ENCODE measurements at places on chromosomes 11 and 22. TPM values are rescaled to one million over a fixed set of nuclear protein-coding genes. Genes with fewer than 3 reads are reported as not detected.
A peak's percentile ranks its signal among the peaks of the same experiment; 100 is the strongest.

GRCh38 chr22:24200619-24201212, 19.4 kb downstream of the SUSD2 start:
- H3K4me3 ChIP-seq = no peak overlapping the region
- peaks cover 2% of the 10 kb centered on the region for H3K27me3 ChIP-seq
- H3K4me1 ChIP-seq = peaks cover 41% of the 10 kb centered on the region
- DNase-seq = no peak

Gene SCN4B
- total RNA-seq = 0.10 TPM

DNA sequence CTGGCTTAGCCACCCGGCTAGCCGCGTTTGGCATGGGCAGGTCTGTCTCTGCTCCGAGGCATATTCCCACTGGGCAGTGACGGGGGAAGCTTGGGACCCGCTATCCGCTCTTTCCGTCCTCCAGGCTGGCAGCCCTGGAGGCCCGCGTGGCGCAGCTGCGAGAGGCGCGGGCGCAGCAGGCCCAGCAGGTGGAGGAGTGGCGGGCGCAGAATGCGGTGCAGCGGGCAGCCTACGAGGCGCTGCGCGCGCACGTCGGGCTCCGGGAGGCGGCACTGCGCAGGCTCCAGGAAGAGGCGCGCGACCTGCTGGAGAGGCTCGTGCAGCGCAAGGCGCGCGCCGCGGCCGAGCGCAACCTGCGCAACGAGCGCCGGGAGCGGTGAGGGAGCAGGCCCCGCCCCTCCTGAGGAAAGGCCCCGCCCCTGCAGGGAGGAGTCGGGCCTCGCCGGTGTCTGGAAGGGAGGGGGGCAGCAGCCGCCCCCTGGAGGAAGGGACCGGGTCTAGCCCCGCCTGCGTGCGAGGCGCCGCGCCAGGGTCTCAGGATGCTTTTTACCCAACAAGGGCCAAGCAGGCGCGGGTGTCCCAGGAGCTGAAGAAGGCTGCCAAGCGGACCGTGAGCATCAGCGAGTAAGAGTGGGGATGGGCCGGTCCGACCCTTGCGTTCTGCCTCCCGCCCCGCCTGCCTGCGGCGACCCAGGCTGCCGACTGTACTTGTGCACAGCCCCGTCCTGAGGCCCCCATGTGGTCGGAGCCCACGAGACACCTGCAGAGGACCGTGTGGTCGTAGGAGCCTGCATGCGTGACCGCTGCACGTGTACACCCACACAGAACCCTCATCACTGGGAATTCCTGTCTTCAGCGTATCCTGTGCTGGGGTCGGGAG, 7.9 kb downstream of the ATG16L2 start:
- peak; percentile 69 for DNase-seq
- H3K36me3 ChIP-seq = peaks cover 47% of the 10 kb centered on the region
- no peak overlapping the region for H3K4me3 ChIP-seq
- H3K4me1 ChIP-seq = peaks cover 23% of the 10 kb centered on the region

Gene RIBC2
- total RNA-seq = 4.8 TPM

Gene VSIG10L2
- total RNA-seq = not detected

Gene PIK3C2A
- 19.8 TPM for total RNA-seq

Gene SNRPD3
- total RNA-seq = 120 TPM

Gene CCDC188
- total RNA-seq = 0.23 TPM

- H3K27ac ChIP-seq = no peak overlapping the region
- DNase-seq = no peak
- H3K36me3 ChIP-seq = no peaks in the 10 kb centered on the region
- H3K4me3 ChIP-seq = no peak overlapping the region
- no peaks in the 10 kb centered on the region for H3K4me1 ChIP-seq
- peaks cover 28% of the 10 kb centered on the region for H3K27me3 ChIP-seq
These were observed 496 bp upstream of the CST6 start for GRCh38 chr11:66011239-66011784.

DNA sequence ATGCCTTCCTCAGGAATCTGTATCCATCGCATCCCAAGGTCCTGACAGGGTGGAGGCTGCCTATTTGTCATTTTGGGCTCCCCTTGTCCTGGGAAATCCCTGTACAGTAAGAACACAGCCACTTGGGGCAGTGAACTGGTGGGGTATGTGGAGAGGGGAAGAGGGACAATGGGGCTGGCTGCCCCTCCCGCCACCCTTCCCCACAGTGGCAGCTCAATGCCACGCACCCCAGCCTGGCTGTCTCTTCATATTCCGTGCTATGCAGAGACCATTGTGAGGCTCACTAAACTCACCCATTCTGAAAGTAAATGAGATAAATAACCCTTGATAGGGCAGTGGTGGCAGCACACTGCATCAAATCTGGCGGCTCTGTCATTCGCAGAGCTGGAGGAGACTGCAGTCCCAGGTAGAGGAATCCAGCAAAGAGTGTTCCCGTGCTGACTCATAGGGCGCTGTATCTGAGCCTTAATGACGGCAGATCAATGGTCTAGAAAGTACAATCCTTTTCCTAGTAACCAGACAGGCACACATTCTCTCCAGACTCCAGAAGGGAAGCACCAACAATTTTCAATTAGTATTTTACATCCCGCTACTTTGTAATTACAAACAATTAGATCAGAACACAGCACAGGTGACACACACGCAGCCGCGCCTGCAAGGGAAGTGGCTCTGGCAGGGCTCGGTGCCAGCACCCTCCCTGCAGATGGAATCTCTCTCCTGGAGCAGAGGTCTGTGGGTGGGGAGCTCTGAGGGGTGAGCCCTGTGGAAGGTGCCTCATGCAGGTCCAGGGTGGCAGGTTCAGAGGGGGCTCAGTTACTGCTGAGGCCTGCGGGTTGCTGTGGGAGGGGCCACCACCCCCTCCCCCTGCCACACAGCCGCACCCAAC, 167.9 kb upstream of the B3GAT1 start:
- H3K4me3 ChIP-seq = no peak overlapping the region
- peak; percentile 2 for DNase-seq
- H3K27me3 ChIP-seq = peaks cover 27% of the 10 kb centered on the region
- H3K4me1 ChIP-seq = peaks cover 20% of the 10 kb centered on the region
- no peak overlapping the region for H3K27ac ChIP-seq
- H3K36me3 ChIP-seq = no peaks in the 10 kb centered on the region

Gene JAML
- total RNA-seq = 122 TPM

DNA sequence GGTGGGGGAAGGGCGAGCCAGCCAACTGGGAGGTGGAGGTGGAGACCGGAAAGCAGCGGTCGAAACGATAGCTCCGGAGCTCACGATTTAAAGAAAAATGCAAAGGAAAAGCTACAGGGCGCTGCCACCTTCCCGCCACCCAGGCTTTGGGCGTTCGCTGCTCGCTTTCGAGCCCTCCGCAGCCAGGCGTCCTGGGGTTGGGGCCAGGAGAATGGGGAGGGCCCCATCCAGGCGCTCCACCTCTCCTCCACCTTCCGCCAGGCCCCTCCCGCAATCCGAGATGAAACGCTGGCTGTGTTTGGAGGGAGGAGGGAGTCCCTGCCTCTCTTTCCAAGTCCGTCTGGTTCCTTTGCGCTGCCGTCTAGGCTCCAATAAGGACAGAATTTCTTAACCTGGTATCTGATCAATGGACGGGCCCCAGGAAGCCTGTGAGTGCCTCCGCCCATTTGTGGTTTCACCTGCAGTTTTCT, 483 bp upstream of the ABTB2 start:
- H3K27me3 ChIP-seq = peaks cover 47% of the 10 kb centered on the region
- H3K36me3 ChIP-seq = no peaks in the 10 kb centered on the region
- peak overlapping the region; percentile 80 for H3K4me3 ChIP-seq
- H3K4me1 ChIP-seq = peaks cover 18% of the 10 kb centered on the region
- H3K27ac ChIP-seq = peak overlapping the region; percentile 82
- no peak for DNase-seq

DNA sequence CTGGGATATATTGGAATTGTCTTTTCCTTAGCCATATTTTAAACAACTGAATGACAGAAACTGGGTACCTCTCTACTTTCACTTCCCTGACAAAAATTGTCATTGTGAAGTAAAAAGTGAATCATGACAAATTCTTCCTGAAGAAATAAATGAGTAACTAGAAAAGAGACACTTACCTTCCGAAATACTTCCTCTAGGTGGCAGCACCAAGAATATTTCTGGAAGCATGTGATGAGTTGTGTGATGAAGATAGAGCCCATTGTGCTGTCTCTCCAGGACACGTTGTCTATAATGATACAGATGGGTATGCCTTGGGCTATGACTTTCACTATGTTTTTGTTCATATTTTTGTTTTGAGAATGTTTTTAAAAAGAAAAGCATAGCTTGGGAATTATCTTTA, 21.5 kb downstream of the CASP4 start:
- H3K27ac ChIP-seq = no peak overlapping the region
- H3K36me3 ChIP-seq = peaks cover 93% of the 10 kb centered on the region
- peaks cover 4% of the 10 kb centered on the region for H3K4me1 ChIP-seq
- no peaks in the 10 kb centered on the region for H3K27me3 ChIP-seq
- H3K4me3 ChIP-seq = no peak overlapping the region

DNA sequence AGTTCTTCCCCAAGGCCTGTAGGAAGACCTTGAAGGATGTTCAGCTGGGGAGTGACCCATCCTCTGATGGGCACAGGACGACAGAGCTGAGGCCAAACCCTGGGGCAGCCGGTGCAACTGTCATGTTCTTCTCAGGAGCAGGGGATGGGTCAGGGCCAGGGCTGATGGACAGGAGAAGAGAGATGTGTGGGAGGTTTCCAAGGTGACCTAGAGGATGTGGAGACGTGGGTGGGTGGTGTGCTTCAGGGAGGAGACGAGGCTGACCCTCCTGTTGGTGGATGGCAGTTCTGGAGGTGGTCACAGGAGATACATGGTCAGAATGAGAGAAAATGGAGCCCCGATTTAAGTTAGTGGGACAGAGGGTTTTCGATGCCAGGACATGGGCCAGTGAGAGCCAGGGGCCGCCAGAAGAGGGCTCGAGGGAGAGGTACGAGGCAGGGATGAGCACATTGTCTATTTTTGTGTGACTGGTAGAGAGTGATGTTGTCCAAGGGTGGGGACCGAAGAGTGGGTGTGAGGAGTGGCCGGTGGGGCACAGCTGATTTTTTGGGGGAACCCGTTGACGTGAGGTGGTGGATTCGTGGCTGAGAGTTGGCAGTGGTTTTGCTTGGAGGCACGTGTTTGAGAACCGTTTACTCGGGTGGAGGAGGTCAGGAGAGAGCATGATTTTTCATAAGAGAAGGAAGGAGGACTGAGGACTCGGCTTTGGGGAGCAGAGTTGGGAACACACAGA, 14.6 kb downstream of the TBC1D22A start:
- no peak for DNase-seq
- peak overlapping the region; percentile 23 for H3K4me3 ChIP-seq
- H3K27ac ChIP-seq = peak overlapping the region; percentile 88
- H3K36me3 ChIP-seq = peaks cover 15% of the 10 kb centered on the region

GRCh38 chr11:132901638-132902471, 630.4 kb downstream of the OPCML start:
- no peaks in the 10 kb centered on the region for H3K27me3 ChIP-seq
- H3K27ac ChIP-seq = no peak overlapping the region
- H3K4me3 ChIP-seq = no peak overlapping the region
- no peak for DNase-seq

DNA sequence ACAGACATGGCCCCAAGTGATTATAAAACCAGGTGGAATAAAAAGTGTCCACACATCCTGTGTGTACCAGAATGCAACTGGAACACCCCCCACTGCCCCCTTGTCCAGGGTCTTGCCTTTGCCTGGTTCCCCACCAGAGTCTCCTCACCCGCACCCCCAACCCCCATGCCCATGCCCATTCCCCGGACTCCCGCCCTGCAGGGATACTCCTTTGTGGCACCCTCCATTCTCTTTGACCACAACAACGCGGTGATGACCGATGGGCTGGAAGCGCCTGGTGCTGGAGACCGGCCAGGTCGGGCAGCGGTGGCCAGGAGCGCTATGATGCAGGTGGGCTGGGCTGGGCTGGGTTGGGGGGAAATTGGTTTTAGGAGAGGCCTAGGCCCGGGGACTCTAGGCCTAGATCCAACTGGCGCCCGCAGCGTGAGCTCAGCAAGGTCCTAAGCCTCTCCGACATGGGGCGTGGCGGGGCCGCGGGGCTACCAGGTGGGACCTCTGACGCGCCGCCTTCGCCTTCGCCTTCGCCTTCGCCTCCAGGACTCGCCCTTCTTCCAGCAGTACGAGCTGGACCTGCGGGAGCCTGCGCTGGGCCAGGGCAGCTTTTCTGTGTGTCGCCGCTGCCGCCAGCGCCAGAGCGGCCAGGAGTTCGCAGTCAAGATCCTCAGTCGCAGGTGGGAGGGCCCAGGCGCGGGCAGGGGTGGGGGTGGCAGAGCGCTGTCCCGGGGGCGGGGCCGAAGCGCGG, 9.1 kb downstream of the RPS6KA4 start:
- H3K27me3 ChIP-seq = no peaks in the 10 kb centered on the region
- H3K4me3 ChIP-seq = no peak overlapping the region
- H3K4me1 ChIP-seq = peaks cover 3% of the 10 kb centered on the region
- no peak for DNase-seq
- H3K36me3 ChIP-seq = peaks cover 35% of the 10 kb centered on the region

Gene MMP12
- not detected for total RNA-seq

DNA sequence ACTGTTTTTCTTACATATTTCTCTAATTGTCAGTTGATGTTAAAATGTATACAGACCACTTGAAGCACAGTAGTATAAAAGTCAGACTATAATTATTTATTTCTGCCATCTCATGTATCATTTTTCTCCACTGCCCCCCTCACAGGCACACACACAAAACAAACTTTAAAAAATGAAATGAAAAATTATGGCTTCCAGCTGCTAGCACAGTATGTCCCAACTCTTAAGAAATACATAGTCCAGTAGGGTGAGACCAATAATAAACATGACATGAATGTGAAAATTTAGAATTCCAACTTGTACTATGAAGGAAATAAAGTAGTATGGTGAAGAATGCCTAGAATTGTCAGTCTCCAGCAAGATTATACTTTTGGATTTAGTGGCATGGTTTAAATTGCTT, 1247.9 kb downstream of the JRKL start:
- no peak overlapping the region for H3K4me3 ChIP-seq
- H3K27me3 ChIP-seq = no peaks in the 10 kb centered on the region
- H3K27ac ChIP-seq = no peak overlapping the region
- H3K36me3 ChIP-seq = no peaks in the 10 kb centered on the region
- DNase-seq = no peak

Gene TMEM109
- total RNA-seq = 119 TPM

Gene FAT3
- not detected for total RNA-seq

DNA sequence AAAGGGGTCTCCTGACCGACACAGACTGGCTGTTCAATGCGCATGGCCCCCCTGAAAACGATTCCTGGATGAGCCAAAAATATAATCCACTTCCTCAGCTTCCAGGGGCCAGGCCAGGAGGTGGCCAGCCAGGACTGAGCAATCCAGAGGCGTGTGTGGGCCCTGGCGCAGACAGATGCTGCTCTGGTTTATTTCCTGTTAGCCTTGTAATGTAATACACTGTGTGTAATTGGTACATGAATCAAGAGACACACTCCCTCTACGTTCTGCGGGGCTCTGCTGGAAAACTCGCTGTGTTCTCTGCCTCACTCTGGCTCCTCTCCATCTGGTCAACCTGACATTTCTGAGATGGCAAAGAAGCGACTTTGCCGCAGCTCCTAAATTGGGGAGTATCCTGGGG, 26.3 kb upstream of the ISX start:
- no peaks in the 10 kb centered on the region for H3K36me3 ChIP-seq
- H3K4me1 ChIP-seq = no peaks in the 10 kb centered on the region

DNA sequence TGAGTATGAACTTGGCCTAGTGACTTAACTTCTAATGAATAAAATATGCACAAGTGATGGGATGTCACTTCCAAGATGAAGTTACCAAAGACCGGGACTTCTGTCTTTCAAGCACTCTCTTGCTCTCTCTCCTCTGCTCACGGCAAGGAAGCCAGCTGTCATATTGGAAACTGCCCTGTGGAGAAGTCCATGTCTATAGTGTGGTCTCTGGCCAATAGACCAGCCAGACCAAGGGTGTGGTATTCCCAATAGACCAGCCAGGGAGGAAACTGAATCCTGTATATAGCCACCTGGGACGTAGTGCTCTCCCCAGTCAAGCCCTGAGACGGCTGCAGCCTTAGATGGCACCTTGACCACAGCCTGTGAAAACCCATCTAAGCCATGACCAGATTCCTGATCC, 93.2 kb upstream of the ALX4 start:
- no peaks in the 10 kb centered on the region for H3K36me3 ChIP-seq
- H3K27ac ChIP-seq = no peak overlapping the region
- H3K4me1 ChIP-seq = peaks cover 2% of the 10 kb centered on the region
- no peak for DNase-seq
- peaks cover 2% of the 10 kb centered on the region for H3K27me3 ChIP-seq
